Left renal cortex interstitium (tissue), 4 donors: ENCODE measurements at places on chromosomes 6 and 20. TPM values are rescaled to one million over a fixed set of nuclear protein-coding genes. Genes with fewer than 3 reads are reported as not detected.

DNA sequence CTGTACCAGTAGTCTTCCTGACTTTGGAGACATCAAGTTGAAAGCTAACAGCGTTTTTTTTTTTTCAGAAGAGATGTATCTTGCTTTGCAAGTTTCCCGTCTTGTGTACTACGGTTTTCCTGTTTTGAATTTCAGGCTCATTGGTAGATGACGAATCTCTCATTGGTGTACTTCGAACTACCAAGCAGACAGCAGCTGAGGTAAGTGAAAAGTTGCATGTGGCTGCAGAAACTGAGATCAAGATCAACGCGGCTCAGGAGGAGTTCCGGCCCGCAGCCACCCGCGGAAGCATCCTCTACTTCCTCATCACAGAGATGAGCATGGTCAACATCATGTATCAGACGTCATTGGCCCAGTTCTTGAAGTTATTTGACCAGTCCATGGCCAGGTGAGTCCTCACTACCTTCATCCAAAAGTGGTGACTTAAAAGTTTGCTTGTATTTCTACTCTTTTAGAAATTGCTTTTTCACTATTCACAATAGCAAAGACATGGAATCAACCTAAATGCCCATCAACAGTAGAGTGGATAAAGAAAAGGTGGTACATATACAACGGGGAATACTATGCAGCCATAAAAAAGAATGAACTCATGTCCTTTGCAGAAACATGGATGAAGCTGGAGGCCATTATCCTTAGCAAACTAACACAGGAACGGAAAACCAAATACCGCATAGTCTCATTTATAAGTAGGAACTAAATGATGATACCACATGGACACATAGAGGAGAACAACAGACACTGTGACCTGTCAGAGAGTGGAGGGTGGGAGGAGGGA, 110.6 kb upstream of the GLP1R start:
- no peak for DNase-seq

- DNase-seq, result no peak
These were observed 117.8 kb upstream of the NEDD9 start for GRCh38 chr6:11350294-11350693.

DNA sequence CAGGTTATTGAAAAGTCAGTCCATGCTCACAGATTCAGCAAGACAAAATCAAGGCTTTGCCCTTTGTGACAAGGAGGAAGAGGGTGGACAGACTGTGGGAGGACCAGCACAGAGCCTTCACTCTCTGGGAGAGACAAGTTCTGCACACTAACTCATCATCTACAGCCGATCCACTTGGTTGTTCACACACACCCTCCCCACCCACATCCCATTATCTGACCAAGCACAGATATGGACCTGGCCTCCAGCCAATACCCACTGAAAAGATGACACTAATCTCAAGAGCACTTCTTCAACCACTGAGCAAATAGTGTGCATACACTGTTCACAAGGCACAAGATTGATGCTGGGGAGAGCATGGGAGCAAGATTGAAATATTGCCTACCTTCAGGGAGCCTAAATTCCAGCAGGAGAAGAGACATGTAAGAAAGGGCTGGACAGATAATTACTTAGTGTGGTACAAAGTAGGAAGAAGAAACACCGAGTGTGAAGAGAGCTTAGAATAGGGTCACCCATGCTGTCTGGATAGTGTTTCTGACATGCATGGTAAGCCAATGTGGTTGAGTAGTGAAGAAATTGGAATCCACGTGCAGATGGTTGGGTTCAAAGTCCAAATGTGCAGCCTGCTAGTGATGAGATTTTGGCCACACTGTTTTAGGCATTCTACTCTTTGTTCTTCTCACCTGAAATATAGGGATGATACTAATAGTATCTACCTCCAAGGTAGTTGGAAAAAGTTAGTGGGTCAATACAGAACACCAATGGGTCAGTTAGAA, 21.7 kb upstream of the IL17A start:
- no peak for DNase-seq

DNA sequence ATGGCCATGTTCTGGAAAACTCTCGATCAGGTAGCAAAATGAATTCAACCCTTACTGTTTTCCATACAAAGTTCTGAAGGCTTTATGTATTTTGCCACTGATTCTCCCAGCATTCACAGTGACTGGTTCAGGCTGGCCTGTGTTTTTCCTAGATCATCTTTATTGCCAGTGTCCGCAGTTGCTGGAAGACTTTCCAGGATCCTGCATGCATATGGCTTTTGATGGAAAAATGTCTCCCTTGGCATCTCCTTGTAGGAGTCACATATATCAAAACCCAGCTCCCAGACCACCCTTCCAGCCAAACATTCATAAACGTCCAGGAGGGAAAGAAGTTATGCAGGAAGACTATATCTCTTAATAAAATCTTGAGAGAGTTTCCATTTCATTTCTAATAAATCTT, 588.8 kb downstream of the MAFB start:
- DNase-seq, result no peak

GRCh38 chr6:111631018-111631417, 25.3 kb upstream of the TRAF3IP2 start:
- DNase-seq, result no peak

DNA sequence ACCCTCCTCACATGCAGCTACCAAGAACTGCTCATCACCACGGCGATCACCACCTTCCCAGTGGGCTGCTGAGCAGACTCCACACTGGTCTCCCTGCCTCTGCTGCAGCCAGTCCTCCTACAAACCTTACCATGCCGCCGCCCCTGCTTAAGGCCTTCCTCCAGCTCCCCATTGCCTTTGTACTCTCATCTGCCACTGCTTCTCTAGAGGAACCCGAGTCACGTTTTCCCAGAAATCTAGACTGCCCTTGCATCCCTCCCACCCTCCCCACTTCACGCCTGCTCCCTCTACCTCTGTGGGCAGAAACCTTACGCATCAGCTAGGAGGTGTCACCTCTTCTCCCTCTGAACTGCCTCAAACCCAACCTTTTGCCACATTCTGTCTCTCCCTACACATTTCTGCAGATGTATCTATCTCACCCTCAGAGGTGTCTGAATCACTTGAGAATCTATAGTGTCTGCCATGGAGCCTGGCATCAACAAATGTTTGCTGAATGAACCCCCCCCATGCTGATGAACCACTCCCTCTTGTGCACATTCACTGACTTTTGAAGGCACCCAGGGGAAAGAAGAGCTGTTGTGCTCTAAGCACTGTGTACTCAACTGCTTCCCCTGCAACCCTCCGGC, 4.3 kb downstream of the E2F1 start:
- DNase-seq, result no peak

DNA sequence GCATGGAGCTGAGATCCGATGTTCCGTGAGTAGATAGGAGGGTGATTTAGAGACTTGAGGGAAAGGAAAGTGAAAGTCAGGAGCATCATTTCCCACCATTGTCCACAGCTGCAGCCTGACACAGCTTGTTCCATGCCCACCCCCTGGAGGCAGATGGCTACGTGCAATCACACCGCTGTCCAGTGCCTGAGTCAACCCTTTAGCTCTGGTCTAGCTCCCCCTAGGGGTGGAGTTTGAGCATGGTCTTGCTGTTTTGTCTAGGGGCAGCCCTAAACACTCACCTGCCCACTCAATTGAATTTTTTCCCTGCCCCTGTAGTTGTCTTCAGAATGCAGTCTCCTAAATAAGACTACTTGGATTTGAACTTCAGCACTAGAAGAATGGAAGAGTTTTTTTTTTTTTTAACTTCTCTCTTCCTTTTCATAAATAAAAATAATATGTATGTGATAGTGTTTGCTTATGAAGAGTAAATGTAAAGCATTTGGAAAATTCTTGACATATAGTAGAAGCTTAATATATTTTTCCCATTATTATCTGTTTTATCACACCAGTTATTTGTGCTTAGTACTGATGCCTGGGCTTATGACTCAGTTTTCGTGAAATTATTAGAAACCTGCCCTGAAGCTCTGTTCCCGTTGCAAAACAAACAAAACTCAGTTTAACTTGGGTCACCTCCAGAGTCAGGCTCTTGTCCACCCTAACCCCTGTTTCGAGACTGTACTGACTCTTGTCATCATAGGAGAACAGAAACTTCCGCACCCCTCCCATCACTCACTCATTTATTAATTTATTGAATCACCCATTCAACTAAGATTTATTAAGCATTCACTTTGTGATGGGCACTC, 814.8 kb downstream of the MAFB start:
- DNase-seq, result no peak

- DNase-seq, result no peak
These were observed 48.3 kb upstream of the TRAF3IP2 start for GRCh38 chr6:111653979-111654378.

GRCh38 chr6:583635-584034, 73.3 kb downstream of the HUS1B start:
- no peak for DNase-seq

- no peak for DNase-seq
These were observed 133.8 kb downstream of the ARID1B start for GRCh38 chr6:156910938-156911337.

- no peak for DNase-seq
These were observed 5.1 kb upstream of the CLPSL2 start for GRCh38 chr6:35771343-35771627.

DNA sequence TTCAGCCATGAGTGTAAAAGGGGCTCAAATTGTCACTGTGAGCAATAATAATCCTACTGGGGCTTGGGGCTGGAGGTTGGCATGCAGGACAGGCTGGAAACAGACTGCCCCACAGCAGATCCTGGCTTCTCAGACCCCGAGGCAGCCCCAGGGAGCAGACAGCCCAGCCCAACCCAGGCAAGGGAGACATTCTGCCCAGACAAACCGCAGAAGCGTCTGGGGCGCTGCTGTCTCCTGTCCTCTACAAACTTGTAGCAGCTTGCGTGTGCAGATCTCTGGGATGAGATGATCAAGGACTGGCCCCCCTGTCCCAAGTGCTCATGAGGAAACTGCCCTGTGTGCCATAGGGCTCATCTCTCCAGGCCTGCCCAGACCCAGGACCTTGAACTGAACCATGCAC, 84.6 kb downstream of the MAFB start:
- DNase-seq, result no peak

DNA sequence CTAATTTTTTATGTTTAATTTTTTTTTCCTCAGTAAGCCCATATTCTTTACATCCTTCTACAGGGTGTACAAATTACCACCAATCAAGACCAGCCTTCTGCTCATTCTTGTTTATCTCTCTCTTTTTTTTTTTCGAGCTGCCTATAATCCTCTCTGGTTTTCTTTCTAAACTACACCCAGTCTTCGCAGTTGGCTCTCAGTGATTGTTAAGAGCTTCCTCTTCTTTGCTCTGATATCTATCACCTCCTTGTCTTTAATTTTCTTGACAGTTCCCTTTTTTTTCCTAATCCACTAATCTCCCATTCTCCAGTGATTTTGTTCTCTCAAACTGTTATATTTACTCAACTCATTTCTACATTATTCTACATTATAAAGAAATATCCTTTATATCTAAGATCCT, 38.5 kb upstream of the PTPRK start:
- no peak for DNase-seq

- no peak for DNase-seq
These were observed 76.1 kb downstream of the RNF182 start for GRCh38 chr6:14000901-14001300.

DNA sequence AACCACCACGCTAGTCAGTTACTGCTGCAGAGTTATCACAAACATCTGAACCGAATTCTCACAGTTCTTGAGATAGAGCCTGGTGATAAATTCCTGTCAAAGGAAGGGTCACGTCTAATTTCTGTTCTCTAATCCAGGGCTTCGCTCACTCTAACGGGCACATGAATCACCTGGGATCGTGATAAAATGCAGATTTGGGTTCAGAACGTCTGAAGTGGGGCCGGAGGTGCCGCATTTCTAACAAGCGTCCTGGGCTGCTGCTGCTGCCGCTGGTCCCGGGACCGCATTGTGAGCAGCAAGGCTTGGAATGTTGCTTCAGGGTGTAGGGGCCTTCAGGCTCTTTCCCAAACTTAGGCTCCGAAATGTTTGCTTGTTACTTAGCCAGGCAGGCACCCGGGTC, 264.1 kb downstream of the CDC5L start:
- DNase-seq, result no peak

GRCh38 chr20:7829776-7830175, 110.5 kb downstream of the HAO1 start:
- DNase-seq, result no peak

GRCh38 chr6:147467428-147467827, 41.1 kb upstream of the SAMD5 start:
- DNase-seq, result no peak

DNA sequence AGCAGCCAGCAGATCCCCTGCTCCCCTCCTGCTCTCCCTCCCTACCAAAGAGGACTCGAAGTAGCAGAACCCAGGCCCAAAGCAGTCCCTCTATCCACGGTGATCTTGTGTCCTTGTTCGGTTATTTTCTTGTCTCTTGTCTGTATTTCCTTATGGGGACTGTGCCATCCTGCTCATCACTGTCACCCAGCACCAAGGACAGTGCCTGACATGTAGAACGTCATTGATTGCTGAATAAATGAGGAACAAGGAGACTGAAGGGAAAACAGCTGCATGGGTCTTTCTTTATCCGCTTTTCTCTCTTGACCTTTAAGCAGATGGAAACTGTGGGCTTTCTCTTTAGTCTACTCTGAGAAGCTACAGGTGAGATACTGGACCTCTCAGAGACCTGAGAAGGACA, 29.4 kb upstream of the ZNF831 start:
- no peak for DNase-seq

- DNase-seq, result no peak
These were observed 817.6 kb upstream of the CITED2 start for GRCh38 chr6:140192018-140192417.

DNA sequence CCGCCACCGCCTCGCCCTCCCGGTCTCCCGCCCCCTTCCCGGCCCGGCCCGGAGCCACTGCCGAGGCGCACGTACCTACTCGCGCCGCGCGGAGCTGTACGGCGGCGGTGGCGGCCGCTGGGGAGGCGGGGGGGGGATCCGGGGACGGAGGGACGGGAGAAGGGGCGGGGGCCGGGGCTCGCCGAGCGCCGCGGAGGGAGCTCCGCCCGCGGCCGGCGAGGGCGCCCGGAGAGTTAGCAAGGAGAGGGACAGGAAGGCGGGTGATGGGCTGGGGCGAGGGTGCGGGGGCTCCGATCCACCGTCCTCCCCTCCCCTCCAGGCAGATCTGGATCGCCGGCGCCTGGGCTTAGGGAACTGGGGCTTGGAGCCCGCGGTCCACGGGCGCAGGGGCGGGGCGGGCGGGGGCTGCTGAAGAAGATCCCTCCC, 548 bp upstream of the TMEM74B start:
- DNase-seq, result no peak

DNA sequence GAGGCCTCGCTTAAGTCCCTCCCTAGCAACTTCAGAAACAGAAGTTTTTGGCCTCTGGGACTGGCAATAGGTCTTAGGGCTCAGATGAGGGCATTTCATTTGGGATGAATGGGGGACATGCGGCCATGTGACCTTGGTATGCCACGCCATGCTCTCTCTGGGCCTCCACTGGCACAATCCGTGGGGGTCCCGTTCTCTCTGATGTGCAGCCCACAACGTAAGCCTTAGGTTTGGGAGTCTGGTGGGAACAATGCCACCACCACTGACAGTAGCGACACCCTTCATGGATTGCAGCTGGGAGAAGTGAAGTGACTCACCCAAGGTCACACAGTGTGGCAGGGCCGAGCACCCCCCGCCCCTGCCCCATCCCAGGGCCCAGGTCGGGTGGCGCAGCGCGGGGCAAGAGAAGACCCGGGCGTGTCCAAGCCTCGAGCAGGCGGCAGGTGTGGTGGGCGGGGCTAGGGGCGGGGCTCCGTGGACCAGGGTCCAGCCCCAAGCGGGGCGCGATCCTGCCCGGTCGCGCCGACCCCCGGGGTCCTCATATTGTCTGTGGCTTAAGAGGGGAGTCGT, 864 bp upstream of the CEBPB start:
- DNase-seq, result no peak

The TNF gene
- polyA plus RNA-seq, result not detected

The VGLL2 gene
- polyA plus RNA-seq, result not detected

The KIAA1755 gene
- polyA plus RNA-seq, result 5.0 TPM

The GSTA2 gene
- not detected for polyA plus RNA-seq

The CGAS gene
- 3.3 TPM for polyA plus RNA-seq

The BNIP5 gene
- 0.20 TPM for polyA plus RNA-seq
